ENCODE measurements at places on chromosomes 2 and 18.

DNA sequence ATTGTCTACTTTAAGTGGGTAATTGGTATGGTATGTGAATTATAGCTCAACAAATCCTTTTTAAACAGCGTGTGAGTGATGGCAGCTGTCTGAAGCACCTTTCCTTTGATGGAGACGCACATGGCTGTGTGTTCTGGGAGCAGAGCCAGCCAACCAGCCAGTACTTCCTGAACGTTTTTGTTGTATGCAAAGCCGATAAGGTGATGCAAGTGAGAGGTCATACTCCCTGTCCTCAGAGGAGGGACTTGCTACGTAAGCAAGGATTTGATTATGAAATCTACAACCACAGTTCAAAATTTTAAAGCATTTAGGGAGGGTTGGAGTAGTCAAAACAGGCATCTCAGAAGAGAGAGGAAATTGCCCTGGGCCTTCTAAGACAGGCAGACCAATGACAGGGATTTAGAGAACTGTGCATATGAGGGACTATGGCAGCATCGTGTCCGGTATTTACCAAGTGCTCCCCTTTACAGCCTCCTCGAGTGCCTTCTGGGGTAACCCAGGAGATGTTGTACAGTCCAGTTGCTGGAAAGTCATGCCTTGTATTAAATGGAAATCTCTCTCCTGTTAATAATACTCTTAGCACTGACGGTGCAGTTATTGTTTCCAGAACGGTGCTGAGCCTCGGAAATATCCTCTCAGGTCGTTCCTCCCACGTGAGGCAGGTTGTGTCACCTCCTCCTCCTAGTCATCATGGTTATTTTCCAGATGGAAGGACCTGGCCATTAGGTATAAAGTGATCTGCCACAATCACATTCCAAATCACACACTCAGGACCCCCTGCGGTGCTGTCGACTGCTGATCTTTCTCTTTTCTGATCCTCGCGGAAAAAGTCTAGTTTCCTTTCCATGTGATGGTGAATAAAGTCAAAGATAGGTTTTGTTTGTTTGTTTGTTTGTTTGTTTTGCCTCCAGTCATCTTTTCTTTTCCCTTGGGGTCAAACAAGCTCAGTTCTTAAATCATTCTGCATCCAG, 28.4 kb downstream of the ARHGEF4 start:
- no peak for DNase-seq

GRCh38 chr2:86047575-86048382, 57.9 kb downstream of the POLR1A start:
- no peak for DNase-seq

- DNase-seq: no peak
These were observed 66.2 kb downstream of the SOX11 start for GRCh38 chr2:5758346-5758745.

DNA sequence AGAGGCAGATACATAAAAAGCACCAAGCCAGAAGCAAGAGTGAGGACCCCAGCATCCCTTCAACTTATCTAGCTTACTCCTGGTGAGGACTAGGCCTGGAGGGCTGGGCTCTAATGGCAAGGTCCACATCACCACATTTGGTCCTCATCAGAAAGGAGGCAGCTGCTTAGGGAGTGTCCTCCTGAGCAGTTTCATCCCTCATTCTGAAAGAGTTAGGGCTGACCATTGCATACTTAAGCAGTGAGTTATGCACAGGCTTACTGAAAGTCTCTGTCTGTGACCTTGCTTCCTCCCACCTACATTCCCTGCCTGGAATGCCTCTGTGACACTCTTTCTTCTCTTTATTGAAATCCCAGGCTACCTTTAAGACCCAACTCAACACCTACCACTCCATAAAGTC, 301.8 kb upstream of the ACVR2A start:
- no peak for DNase-seq

DNA sequence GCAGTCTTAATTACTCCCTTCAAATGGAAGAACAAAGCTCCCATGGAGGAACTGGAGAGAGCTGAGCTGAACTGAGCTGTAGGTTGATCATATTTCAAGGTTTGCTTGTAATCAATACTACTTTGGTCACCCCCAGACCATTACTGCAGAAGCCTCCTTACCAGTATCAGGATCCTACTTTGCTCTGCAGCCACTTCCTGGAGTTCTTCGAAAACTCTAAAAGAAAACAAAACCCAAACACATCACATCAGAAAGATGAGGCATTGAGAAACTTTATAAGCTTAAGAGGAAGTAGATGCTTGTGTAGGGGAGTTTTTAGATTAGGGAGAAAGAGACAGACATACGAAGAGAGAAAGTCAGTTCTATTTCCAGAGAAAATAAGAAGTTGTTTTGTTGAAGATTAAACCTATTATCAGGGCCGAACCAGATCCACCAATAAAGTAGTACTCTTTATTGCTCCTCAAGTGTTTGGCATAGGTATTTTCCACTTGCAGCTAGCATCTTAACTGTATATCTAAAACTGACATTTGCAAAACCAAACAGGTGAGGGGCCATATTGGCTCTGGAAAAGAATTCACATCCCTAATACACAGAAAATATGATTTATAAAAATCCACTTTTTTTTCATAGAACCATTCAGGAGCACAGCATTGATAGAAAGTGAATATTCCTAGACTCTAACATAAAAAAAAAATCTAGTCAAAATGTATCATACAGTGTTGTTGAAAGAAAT, 166.9 kb upstream of the KLF7 start:
- DNase-seq: no peak

DNA sequence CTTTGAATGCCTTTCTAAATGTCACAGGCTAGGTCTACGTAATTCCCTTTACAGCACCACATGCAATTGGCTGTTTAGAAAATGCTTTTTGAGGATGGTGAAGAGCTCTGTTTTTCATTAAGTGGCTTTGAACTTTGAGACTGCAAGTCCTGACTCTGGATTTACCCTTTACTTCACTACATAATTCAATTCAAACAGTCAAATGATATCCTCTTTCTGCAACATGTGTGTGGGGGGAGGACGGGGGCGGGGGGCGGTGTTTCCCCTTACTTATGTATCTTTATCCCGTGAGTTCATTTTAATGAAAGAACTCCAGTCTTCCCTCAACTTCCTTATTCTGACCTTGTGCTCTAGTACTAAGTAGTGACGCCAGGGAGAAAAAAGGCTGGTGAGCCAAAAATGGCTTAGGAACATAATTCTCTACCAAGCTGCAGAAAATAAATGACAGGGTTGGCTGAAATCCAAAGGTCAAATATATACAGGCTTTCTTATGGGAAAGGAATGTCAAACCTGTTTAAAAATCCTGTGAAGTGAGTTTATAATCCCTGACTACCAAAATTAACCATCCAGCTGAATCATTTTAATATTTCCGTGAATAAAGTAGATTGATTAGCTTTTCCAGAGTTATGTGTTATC, 119.6 kb downstream of the SLC8A1 start:
- no peak for DNase-seq

DNA sequence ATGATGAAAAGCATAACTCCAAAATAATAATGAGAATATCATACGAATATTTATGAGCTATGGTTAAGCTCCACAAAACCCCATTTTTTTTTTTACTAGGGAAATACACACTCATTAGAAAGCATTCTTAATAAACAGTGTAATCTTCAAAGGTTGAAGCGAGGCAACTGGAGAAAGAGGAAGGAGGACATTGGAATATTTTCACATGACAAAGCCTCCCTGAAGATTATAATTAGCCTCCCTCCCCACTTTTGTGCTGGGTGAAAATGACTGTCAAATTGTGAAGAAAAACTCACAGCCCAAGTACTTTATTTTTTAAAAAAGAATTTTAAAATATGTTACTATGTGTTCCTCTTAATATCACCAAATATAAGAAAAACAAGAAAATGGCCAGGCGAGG, 64.1 kb upstream of the NFU1 start:
- no peak for DNase-seq

GRCh38 chr2:7265286-7265685, 348.1 kb downstream of the RNF144A start:
- DNase-seq: no peak

GRCh38 chr2:191202209-191202721, 42.9 kb upstream of the MYO1B start:
- DNase-seq: no peak

- no peak for DNase-seq
These were observed 8.9 kb downstream of the PSD4 start for GRCh38 chr2:113182471-113183260.

DNA sequence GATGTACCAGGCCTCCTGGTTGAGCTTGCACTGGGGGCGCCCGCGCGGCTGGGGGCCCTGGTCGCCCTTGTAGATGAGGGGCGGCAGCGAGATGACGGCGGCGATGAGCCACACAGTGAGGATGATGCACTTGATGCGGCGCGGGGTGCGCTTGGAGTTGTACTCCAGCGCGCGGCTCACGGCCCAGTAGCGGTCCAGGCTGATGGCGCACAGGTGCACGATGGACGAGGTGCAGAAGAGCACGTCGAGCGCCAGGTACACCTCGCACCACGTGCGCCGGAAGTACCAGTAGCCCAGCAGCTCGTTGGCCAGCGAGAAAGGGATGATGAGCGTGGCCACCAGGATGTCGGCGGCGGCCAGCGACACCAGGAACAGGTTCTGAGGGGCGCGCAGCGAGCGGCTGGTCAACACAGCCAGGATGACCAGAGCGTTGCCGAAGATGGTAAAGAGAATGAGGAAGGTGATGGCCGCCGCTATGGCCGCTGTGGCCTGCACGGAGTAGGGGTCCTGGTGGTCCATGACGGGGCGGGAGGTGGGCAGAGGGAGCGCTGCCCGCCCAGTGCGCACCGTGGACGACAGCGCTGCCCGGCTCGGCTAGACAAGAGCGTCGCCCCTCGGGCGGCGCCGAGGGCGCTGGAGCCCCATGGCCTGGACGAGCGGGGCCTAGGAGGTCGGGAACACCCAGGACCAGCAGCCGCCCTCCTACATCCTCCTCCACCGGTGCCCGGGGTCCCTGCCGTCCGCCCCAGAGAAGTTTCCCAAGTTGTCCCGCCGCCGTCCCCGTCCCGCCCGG, 544 bp downstream of the ADRA2B start:
- DNase-seq: no peak

GRCh38 chr2:169108099-169108884, 38.9 kb downstream of the DHRS9 start:
- no peak for DNase-seq

GRCh38 chr2:48248251-48248933, 281.6 kb upstream of the STON1 start:
- DNase-seq: peak; percentile 23

DNA sequence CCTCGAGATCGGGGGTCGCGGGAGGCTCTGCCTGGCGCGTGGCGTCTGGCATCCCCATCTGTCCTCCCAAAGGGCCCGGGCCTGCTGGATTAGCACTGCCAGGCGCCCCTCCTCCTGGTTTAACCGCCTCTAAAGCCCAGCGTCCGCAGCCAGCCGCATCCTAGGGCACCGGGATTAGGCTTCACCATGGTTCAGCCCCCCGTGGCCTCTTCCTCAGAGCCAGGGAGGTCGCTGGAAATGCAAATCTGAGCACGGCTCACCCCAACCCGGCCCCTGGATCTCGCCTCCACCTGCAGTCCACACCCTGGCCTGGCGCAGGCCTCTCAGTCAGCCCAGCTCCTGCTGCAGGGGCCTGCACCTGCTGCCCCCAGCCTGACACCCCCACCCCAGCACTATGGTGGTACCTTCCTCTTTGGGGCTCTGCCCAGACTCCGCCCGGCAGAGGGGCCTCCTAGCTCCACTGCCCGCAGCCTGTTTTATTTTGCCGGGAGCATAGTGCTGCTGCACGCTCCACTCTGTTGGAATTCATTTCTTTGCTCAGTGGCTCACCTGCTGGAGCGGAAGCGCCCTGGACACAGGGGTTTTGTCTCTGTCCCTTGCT, 13.2 kb downstream of the PRELID3A start:
- peak; percentile 48 for DNase-seq

GRCh38 chr18:25171334-25171733, 180.6 kb downstream of the ZNF521 start:
- no peak for DNase-seq
